ENCODE measurements at places on chromosomes 11 and 22.

DNA sequence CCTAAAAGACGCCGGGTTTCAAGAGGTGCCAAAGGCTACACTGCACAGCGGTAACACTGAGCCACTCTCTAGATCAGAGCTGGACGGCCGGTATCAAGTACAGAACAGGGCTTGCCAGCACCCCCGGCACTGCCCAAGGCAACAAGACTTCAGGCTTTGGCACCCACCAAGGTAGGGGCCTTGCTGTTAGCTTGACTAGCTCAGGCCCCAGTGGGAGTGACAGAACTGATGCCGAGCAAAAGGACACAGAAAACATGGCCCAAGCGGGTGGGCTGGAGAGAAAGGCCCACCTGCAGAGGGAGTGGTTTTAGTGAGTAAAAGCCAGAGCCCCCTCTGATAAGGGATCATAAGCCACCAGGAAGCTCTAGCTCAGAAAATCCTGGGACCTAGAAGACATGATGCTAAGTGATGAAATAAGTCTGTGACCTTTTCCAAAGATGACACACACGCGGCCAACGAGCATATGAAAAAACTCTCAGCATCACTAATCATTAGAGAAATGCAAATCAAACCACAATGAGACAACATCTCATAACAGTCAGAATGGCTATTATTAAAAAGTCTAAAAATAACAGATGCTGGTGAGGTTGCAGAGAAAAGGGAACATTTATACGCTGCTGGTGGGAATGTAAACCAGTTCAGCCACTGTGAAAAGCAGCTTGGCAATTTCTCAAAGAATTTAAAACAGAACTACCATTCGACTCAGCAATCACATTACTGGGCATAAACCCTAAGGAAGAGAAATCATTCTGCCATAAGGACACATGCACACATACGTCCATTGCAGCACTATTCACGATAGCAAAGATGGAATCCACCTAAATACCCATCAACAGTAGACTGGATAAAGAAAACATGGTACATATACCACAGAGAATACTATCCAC is 12.9 kb downstream of the EHD1 start:
- peak; percentile 90 for DNase-seq

DNA sequence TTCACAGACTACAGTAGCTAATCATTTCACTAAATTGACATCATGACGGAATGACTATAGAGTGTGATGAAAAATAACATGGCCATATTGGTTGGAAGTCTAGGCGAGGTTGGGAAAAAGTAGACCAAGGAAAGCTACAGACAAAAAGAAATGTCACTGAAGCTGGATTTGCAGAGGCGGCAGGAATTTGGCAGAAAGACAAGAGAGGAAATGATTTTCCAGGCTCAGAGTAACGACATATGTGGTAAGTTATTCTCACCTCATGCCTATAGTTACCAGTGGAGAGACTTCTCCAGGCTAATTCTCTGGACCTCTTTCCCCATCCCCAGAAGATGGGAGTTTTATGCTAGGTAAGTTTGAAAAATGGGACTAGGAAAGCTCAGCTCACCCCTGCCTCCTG is 1005.8 kb upstream of the CCDC90B start:
- DNase-seq = no peak

GRCh38 chr11:2554338-2555207 is 109.8 kb downstream of the KCNQ1 start:
- no peak for DNase-seq

DNA sequence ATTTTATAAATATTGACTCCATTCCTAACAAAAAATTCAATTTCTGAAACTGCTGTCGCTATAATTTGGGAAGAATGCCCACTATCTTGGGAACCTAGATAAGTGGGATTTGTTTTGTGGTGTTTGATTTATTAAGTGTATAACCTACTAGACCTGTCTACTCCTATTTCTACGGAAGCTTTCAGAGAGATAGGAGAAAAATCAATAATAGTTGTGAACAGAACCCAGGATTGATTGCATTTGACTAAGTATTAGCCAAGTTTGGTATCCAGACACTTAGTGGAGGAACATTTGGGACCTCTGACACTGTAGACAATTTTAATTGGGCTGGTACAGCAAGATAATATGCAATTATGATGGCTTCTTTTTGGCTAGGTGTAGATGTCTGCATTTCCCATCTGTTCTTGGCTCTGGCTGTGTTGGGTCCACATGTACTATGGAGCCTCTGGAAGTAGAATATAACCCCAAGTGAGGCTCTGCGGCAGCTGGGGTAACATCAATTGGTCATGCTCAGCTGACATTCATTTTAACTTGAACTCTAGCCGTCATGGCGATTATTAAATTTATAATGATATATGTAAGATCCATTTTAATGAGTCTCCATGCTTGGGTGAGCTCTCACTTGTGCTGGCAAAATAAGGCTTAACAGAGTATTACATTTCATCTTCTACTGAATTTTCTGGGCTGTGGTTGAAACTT is 111.5 kb upstream of the E2F8 start:
- DNase-seq = no peak

DNA sequence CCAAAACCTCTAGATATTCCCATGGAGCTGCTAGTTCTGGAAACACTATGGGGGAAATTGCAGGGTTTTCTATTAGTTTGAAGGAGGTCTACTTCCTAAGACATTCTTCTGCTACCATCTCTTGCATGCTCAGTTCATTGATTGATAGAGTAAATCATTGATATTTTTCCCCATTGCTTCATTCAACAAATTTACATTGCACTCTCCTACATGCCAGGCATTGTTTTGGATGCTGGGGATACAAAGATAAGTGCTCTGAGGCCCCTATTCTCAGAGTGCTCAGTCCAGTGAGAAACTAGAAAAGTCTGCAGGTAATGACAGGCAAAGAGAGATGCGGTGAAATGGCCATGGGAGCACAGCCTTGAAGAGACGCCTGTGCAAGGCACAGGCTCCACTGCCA is 313.1 kb downstream of the KIRREL3 start:
- no peak for DNase-seq

GRCh38 chr11:91394727-91395414 is 829.7 kb upstream of the FAT3 start:
- no peak for DNase-seq

DNA sequence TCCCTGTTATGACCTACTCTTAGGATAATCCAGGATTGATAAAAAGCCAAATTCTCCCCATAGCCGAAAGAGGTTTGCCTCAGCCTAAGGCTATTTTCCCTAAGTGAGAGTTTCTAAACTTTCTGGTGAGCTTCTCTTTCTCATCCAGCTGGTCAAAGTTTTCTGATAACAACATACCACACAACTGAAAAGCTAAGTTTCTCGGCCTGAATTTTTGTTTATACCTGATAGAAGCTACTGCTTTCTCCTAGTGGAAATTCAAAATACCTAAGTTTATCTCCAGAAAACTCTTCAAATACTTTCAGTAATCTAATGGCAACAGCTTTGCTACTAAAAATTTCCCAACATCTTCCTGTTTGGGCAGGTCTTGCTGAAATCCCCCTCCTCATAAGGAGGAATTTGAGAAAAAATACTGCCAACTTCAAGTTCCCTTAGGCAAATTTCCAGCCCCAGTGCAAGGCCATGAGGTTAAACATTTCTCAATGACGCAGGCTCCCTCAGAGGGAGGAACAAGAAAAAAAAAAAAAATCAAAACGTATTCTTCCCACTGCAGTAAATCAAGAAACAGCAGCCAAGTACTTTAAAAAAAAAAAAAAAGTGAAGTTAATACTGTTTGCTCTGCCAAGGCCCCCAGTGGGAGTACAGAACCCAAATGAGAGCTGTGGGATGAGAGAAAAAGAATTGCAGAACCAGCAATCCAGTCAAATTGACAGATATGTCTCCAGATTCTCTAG is 127.0 kb downstream of the MRTFA start:
- DNase-seq = peak; percentile 83

DNA sequence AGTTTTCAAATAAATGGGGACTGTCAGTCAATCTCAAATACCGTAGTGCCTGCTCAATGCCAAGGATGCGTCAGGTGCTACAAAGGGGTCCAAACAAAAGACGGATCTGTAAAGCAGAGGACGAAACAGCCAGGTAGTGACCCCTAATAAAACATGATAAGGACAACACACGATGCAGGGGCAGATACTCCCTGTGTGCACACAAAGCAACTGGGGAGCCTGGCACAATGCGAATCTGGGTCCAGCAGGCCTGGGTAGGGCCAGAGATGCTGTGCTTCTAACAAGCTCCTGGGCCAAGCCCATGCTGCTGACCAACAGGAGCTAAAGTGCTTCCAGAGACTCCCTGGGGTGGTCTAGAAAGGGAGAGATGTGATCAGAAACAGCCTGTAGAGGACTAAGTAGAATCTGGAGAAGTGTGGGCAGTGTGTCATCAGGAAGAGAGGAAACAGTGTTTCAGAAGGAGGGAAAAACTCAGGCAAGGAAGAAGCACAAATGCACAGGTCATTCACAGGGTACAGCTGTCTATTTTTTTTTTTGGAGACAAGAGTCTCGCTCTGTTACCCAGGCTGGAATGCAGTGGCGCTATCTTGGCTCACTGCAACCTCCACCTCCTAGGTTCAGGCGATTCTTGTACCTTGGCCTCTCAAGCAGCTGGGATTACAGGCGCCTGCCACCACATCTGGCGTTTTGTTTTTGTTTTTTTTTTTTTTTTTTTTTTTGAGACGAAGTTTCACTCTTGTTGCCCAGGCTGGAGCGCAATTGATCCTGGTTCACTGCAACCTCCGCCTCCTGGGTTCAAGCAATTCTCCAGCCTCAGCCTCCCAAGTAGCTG is 74.5 kb downstream of the MICAL3 start:
- no peak for DNase-seq

DNA sequence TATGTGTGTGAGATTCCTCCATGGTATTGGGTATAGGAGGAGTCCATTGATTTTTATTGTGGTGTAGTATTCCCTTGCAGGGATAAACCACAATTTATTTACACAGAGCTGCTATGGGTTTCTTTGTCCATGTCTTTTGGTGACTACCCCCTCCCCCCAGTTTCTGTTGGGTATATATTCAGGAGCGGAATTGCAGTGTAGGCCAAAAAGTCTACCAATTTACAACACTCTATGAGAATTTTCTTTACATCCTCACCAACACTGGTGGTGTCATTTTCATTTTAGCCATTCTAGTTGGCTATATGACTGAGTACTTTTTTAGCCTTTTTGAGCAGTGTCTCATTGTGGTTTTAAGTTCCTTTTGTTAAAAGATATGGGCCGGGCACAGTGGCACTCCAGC is 55.2 kb upstream of the ATXN10 start:
- DNase-seq = no peak

DNA sequence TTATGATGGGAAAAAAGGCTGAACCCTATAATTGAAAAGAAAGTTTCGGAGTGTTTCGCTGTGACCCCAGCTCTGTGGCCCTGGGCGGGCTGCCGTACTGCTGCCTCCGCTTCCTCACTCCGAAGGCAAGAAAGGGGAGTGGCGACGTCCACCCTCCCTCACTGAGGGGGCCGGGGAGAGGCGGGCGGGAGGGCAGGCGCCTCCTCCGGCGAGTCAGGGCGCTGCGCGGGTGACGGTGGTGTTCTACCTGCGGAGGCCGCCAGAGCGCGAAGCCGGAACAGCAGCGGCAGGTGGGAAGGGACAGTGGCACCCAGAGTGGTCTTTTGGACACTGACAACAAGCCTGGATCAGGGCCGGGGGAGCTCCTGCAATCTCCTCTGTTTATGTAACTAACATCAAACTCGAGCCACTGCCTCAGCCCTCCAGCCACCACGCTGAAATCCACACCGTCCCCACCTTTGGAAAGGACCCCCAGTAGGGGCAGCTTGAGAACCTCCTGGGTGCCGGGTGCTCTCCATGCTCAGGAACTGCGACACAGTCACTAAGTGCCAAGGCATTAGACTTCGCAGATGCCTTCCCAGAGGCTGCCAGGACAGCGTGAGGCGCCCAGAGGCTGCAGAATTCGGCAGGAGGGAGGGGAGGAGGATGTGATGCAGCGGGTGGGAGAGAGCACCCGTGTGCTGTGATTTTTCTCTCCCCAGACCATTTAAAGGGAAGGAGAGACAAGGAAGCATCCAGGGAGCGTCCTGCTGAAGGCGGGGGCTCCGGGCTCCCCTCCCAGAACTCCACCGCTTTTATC is 25.5 kb downstream of the BID start:
- no peak for DNase-seq

- no peak for DNase-seq
These were observed 25.1 kb downstream of the DBX1 start for GRCh38 chr11:20134991-20135736.

GRCh38 chr11:12765428-12765827 is 91.2 kb downstream of the TEAD1 start:
- no peak for DNase-seq

GRCh38 chr22:22213231-22213630 is 31.4 kb upstream of the VPREB1 start:
- no peak for DNase-seq

- no peak for DNase-seq
These were observed 33.9 kb downstream of the RAB39A start for GRCh38 chr11:107962181-107962580.

- no peak for DNase-seq
These were observed 6.5 kb downstream of the TMEM258 start for GRCh38 chr11:61785837-61786402.

DNA sequence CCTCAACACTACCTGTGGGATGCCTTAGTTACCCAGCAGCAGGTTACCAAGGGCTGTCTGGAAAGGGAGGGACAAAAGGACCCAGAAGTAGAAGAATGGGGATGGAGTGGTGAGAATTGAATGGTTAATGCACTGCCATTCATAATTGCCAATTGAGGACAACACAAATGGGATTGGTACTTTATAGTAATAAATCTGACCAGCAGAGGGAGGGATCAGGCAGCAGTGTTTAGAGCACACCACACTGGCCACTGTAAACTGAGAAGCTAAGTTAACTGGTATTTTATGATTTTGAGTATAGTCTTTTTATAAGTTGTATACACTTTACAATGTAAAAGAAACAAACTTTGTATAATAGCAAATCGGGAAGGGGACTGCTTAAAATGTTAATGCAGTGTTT is 10.7 kb downstream of the TBRG1 start:
- DNase-seq = no peak

- no peak for DNase-seq
These were observed 63.5 kb downstream of the INSC start for GRCh38 chr11:15178214-15178613.

DNA sequence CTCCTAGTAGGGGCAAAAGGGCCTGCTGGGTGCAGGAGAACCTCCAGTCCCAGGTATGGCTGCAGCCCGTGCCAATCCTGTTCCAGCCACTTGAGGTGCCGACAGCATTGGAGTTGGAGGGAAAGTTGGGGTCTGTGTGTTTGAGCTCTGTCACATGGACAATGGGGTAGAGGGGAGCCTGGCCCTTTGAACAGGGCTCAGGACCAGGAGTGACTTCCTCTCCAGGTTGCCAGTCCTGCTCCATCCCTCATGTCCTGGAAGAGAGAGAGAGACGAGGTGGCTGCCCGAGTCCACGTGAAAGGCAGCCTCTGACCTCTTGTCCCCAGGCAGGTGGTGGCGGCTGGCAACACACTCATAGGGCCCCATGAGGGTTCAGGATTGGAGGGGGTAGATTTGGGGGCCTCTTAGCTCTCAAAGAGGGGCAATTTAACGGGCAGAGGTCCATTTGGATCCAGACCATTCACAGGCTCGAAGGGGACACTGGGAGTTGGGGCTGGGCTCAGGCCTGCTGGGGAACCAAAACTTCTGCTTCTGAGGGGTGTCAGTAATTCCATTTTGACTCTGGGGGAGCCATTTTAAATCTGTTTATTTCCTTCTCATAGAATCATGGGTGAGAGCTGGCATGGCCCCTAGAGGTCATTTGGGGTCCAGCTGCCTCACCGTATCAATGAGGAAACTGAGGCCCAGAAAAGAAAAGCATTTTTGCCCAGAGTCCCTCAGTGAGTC is 4.1 kb downstream of the ADORA2A start:
- DNase-seq = no peak

GRCh38 chr11:46711303-46711702 is 7.7 kb upstream of the F2 start:
- DNase-seq = no peak

All from inflammatory macrophage treated with lipopolysaccharide for 1 hour (primary cell).